Fibroblast of lung (primary cell): ENCODE measurements at places on chromosomes 2 and 18. TPM values are rescaled to one million over a fixed set of nuclear protein-coding genes. Genes with fewer than 3 reads are reported as not detected.

DYTN gene
- not detected in 2 replicates for total RNA-seq

GRCh38 chr2:162006337-162006736 is 67.7 kb downstream of the DPP4 start:
- DNase-seq, result no peak

KCNK3 gene
- under 0.01 and 0.26 TPM in 2 replicates for total RNA-seq

DES gene
- total RNA-seq, result 34.7 and 69.3 TPM in 2 replicates

DNA sequence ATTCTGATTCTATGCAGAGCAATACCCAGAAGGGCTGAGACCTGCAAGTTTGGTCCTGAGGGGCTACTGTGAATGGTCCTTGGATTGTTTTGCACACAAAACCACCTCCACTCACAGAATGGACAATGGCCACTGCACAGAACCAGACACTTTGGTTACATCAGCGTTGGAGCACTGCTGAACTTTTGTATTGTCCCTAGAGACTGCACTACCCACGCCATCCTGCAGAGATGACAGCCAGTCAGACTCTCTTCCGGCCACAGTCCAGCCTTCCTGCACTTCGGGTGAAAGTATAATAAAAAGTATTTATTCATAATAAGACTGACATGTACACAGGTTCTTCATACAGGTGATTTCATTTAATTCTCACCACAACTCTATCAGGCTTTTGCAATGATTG is 35.7 kb downstream of the CELF4 start:
- DNase-seq, result no peak

C1QL2 gene
- total RNA-seq, result not detected in 2 replicates

DNA sequence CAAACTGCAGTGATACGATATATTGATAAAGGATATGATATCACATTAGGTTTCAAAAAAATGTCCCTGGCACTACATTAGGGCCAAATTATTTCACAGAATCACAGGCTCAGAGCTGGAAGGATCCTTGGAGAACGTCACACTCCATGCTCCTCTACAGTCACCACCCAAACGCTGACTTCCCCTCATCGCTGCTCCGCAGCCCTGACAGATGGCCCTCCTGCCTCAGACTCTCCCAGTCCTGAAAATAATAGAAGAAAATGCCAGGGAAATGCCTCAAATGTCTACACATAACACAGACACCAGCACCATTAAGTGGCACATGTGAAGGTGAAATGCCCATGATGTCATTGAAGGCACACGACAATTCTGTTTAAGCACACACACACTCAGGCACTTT is 72.0 kb downstream of the ZNF521 start:
- no peak for DNase-seq
